Aorta (tissue), 5 donors: ENCODE measurements at places on chromosomes 4 and X.

- DNase-seq = no peak
These were observed 10.5 kb upstream of the MGST2 start for GRCh38 chr4:139655116-139655515.

GRCh38 chrX:132227383-132228112 is 8.3 kb upstream of the RAP2C start:
- DNase-seq = no peak

GRCh38 chrX:21926527-21927278 is 13.8 kb upstream of the SMS start:
- DNase-seq = no peak

- no peak for DNase-seq
These were observed 14.7 kb upstream of the CLCN4 start for GRCh38 chrX:10142041-10142599.

- no peak for DNase-seq
These were observed 170.0 kb downstream of the ARHGAP10 start for GRCh38 chr4:147901916-147902315.

DNA sequence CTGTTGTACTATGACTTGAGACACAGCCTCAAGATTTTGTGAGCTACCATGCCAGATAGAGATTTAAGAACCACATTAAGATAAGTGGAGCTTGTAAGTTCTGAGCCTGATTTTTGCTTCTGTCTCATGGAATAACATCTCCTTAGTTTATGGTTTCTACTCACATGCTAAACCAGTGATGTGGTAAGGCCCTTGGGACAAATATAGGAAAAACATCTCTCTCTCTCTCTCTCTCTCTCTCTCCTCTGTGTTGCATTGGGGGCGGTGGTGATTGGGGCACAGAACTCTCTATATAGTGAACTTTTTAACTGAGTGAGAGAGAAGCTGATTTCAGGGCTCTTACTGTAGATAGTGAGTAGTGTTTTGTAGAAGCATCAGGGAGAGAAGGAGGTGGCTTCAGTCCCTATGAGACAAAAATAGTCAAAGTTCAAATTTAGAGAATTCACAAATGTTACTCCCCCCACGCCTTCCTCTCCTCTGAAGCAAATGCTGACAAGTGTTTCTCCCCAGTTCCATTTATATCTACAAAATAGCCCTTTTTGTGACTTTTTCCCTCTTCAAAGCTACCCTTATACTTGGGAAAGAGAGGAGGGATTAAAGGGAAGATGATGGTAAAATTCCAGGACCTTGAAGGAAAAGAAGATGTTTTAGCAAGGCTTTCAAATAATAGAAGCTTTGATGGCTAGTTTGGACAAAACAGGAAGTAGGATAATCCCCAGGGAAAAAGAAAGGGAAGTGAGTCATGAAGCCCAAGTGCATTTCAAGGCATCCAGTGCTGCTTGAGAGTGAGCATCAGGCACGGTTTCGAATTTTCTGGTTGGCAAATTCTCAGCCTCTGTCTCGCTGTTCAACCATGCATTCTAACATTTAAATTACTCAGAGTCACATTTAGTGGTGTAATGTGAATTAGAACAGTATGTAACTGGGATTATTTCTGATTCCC is 134.3 kb upstream of the AP1S2 start:
- no peak for DNase-seq

DNA sequence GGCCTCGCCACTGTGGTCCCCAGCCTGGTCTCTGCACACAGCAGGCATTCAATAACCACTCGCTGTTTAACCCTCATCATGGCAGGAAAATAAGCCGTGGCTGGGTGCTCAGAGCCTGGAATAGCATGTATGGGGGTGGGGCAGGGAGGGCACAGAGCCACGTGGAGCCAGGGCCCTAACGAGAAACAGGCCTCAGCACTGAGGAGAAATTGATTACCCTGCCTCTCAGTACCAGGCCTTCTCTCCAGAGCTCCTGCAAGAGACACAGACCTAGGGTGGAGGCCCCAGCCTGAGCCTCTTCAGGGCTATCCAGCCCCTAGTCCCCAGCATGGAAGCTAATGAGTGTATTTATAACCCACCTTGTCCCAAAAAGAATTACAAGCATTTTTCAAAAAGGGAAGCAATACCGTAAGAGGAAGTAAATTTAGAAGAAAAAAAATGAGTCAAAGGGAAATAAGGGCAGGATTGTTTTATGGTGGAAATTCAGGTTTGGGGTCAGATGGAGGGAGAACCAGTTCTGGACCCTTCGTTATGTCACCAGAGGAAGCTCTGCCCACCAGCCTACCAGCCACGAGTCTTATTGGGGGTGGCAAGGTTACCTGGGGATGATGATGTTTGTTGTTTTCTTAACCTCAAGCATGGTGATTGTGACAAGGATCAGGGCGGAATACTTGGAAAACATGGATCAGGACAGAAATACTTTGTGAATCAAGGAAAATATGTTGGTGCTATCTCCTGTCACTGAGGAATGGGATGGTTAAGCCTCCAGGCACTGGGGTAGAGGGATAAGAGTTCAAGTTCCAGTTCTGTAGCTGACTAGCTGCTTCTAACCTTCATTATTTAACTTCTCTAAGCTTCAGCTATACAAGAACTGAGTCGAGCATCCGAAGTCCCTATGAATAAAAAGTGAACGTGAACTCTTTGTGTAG is 101.9 kb upstream of the RBPJ start:
- DNase-seq = no peak

DNA sequence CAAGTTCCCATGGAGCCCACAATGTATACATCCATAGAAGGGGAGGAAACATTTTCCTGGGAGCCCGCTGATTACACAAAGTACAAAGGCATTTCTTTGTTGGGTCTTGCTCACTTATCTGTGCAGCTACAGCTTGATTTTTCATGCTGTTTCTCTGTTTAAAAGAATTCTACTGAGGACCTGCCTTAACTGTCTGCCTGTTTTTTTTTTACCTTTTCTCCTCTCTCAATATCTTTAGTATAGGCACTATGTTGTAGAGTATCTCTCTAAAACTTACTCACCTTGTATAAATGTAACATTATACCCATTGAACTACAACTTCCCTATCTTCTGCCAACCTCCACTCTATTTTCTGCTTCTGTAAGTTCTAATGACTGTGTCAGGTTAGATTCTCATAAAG is 494.6 kb upstream of the EPHA5 start:
- DNase-seq = no peak

GRCh38 chr4:122764071-122764820 is 31.7 kb downstream of the BBS12 start:
- DNase-seq = no peak

- no peak for DNase-seq
These were observed 27.4 kb downstream of the KLF3 start for GRCh38 chr4:38691251-38692008.

DNA sequence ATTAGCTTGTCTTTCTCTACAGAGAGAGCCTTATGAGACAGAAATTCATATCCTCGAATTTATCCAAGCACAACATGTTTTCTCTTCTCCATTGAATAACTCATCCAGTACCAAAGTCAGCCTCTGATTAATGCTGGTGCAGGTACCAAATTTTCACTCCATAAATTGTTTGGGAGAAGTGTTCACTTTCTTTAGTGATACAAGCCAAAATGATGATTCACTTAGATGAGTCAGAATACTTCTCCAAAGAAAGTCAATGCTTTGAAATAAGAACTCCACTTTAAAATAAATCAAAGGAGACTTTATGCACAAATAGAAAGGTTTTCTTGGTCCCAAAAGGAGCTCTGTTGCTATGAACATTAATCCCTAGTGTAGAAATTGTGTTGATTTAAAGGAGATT is 60.2 kb downstream of the MAOB start:
- no peak for DNase-seq

DNA sequence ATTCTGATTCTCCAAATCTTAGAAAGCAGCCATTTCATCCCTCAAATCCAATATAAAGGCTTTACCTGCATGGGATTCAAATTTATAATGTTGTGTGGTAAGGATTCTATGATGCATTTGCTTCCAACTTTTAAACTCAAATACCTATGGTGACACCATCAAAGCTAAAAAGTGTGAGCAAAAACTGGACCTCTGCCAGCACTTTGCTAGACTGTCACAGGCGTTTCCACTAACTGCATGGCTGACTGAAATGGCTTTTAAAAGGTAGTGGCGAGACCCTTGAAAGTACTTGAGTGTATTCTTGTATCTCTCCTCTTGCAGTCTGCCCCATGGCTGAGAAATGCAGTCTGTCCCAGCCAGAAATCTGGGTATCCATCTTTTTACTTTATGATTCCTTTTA is 169.4 kb downstream of the AMELX start:
- DNase-seq = no peak

- no peak for DNase-seq
These were observed 19.0 kb downstream of the USP53 start for GRCh38 chr4:119231491-119231890.

GRCh38 chrX:72306851-72307645 is 1.3 kb upstream of the CITED1 start:
- peak; percentile 80 for DNase-seq

DNA sequence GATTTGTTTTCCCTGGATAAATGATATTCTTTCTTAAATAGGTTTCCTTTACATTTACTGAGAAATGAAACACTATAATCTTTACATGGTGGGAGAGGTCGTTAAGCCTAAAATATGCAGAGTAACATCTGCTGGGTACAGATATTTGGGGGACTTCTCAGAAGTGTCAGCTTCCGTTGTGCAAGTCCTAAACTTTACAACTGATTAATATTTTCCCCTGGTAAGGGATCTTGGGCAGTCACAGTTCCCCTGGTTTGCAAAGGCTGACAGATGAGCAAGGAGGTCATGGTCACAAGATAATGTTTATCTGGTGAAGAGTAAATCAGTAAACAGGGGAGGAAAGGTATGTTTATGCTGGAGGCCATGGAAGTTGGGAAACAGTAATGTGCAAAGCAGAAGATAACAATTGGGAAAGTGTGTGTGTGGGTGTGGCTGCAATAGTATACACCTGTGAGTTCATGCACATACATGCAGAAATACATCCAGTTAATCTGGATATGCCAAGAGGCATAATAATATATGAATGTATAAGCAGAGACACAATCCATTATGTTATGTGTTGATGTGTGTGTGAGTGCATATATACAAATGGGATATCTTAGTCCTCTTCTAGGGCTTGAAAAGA is 508.2 kb upstream of the FAM241A start:
- DNase-seq = no peak

GRCh38 chrX:44267116-44267515 is 76.4 kb downstream of the EFHC2 start:
- no peak for DNase-seq

DNA sequence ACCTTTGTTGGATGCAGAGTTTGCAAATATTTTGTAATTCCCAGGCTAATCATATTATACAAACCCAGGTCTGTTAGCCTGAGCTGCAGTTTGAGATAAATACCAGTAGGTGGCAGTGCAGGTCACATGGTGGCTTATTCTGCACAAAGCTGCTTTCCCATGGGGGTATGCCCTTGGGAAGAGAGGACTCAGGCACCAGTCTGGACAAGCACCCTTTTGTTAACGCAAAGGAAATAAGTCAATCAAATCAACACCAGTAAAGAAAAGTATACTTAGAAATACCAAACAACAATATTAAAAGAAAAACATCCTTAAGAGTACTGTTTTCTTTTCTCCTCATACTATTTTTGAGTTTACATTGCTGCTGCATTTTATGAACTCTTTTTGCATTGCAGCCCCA is 389.0 kb upstream of the ZFP42 start:
- DNase-seq = no peak

- no peak for DNase-seq
These were observed 302.0 kb downstream of the SPRY1 start for GRCh38 chr4:123698556-123698955.

DNA sequence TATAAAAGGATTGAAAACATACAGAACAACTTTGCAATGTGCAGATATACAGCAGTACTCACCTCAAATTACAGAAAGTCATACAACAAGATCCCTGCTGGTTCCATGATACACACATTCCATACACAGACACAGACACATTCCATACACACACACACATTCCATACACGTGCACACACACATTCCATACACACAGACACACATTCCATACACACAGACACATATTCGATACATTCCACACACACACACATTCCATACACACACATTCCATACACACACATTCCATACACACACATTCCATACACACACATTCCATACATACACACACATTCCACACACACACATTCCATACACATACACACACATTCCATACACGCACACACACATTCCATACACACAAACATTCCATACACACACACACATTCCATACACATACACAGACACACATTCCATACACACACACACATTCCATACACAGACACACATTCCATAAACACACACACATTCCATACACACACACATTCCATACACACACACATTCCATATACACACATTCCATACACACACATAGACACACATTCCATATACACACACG is 13.7 kb downstream of the LINC00632 start:
- DNase-seq = no peak

GRCh38 chr4:46370531-46370930 is 19.4 kb downstream of the GABRA2 start:
- no peak for DNase-seq

DNA sequence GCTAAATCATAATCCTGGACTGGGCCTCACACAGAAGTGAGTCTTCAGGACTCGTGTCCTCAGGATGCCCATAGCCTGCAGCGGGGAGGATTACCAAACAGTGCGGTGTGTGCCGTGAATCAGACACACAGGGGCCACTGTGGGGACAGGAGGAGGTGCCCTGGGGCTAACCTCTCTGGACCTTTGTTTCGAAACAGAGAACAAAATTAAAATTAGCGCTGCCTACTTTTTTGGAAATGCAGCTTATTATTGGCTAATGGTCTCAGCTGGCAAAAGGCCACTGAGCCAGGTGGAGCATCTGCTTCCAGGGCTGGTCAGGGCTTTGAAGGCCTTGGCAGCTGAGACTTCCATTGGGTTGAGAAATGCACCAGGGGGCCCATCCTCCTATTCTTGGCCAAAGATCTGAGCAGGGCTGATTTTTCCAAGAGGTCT is 236.2 kb downstream of the EVC2 start:
- DNase-seq = no peak

DNA sequence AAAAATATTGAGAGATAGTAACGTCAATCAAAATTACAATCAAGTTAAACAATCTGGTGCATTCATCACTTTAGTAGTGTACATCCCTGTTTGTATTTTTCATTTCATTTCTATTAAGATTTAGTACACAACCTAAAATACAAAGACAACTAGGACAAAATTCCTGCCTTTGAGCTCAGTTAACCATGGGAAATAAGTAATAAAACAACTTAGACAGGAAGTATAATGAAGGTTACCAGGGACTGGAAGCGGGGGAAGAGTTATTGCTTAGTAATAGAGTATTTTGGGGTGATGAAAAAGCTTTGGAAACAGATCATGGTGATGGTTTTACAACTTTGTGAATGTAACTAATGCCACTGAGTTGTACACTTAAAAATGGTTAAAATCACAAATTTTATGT is 25.6 kb upstream of the ATXN3L start:
- DNase-seq = no peak

GRCh38 chr4:57114973-57115372 is 4.8 kb upstream of the IGFBP7 start:
- DNase-seq = no peak

GRCh38 chr4:150250293-150250997 is 172.2 kb downstream of the DCLK2 start:
- no peak for DNase-seq

GRCh38 chrX:120408168-120408567 is 46.3 kb downstream of the ATP1B4 start:
- no peak for DNase-seq
